NCI-H1105 treated with DMSO at 0.1 percent for 48 hours (cell line): ENCODE measurements at places on chromosomes 13 and 19.
A peak's percentile ranks its signal among the peaks of the same experiment; 100 is the strongest.

DNA sequence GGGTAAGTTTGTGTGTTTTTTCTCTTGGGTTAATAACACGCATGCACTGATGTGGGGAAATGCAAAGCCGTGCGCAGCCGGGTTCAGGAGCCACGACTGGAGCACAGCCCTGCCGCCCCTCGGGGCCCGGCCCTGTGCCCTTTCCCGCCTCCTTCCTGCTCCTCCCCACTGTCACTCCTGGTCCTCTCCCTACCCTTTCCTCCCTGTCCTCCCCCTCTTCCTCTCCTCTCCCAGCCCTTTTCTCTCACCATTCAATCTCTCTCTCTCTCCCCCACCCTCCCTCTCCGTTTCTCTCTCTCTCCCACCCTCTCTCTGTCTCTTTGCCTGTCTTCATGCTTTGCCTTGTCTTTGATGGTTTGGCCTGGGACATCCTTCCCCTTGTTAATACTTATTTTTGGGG, 27.2 kb downstream of the PLEKHJ1 start:
- no peak for DNase-seq

DNA sequence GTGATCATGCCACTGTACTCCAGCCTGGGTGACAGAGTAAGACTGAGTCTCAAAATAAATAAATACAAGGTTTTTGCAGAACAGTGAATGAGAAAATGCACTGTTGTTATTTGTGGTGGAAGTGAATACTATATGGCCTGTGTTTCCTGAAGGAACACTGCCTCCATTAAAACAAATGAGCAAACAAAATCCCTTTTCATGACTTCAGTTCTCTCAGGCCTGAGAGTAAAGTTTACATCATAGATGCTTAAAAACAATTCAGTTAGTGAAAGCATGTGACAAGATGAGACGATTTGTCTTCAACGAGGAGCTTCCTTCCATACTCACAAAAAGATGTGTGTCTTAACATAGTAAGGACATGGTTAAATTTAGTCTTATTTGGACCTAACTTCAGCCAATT, 14.4 kb downstream of the SPINT2 start:
- DNase-seq, result no peak

- peak; percentile 61 for DNase-seq
Observed at GRCh38 chr19:18112989-18113478, 15.5 kb downstream of the MAST3 start.

GRCh38 chr19:17496337-17496997, 15.0 kb upstream of the PGLS start:
- peak; percentile 61 for DNase-seq

DNA sequence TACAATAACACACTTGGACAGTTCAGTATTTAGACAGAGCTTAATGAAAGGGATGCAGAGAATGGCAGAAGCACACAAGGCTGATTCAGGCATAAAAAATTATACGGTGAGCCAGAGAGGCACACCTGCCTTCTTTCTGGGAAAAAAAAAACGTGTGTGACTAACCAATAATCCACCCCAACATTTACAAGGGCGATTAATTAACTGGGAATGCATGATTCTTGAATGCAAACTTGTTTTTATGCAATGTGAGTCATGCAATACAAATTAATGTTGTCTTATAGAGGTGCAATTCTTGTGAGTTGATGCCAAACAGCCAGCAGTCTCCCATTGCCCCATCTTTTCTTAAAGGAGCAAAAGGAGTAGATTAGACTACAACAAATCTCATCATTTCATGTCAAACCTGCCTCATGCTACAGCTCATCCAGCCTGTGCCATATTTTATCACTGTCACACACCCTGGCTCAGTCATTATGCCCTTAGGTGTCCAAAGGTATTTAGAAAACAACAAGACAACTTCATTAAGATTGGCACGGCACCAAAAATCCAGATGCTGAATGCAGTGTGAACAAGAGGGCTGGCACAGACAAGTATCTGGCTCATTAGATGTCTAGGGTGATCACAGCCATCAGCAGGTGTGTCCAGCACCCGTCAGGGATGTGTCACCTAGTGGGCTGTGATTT, 721.1 kb downstream of the EFNB2 start:
- DNase-seq, result peak; percentile 88

GRCh38 chr13:98575009-98575903, 1.7 kb downstream of the STK24 start:
- no peak for DNase-seq

GRCh38 chr13:97809576-97809975, 143.9 kb upstream of the IPO5 start:
- no peak for DNase-seq

DNA sequence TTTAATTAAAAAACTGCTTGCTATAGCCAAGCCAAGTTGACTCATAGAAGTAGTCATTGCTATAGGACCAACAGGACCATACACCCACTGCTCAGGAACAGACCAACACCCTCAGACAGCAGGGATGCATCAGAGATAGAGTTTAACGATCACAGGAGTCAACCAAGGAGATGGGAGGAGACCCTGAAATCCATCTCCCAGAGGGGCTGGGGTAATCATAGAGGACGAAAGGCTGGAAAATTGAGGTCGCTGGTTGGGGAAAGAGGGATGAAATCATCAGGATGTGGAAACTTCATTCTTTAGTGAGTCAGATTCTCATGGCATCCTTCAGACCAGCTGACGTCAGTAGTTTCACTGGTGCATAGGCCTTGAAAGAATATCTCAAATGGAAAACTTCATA, 160.4 kb upstream of the GPC6 start:
- DNase-seq, result no peak

- no peak for DNase-seq
Observed at GRCh38 chr19:33697766-33698165, 76.0 kb downstream of the CHST8 start.

- DNase-seq, result no peak
Observed at GRCh38 chr13:98098516-98098915, 44.4 kb upstream of the FARP1 start.

- DNase-seq, result no peak
Observed at GRCh38 chr13:33090755-33091414, 74.7 kb downstream of the KL start.

- no peak for DNase-seq
Observed at GRCh38 chr13:106752584-106753170, 184.7 kb upstream of the ARGLU1 start.

DNA sequence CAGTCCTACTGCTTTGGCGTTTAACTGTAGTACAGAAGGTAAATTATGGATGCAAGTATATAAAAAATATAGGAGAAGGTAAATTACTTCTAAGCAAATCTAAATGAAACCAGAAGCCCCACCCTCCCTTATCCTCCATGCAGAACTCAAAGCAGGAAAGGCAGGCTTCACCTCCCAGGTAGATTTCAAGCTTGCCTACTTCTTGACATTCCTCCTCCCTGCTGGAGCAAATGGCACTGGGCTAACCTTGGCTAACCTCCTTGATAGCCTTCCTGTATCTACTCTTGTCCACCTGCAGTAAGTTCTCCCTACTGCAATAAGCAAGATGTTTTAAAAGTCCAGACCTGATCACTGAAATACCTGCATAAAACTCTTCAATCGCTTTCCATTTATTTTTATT, 396.0 kb downstream of the IRS2 start:
- no peak for DNase-seq

- DNase-seq, result no peak
Observed at GRCh38 chr19:6343462-6343861, 10.1 kb upstream of the ACER1 start.

GRCh38 chr19:33285441-33285927, 16.9 kb downstream of the CEBPA start:
- no peak for DNase-seq

DNA sequence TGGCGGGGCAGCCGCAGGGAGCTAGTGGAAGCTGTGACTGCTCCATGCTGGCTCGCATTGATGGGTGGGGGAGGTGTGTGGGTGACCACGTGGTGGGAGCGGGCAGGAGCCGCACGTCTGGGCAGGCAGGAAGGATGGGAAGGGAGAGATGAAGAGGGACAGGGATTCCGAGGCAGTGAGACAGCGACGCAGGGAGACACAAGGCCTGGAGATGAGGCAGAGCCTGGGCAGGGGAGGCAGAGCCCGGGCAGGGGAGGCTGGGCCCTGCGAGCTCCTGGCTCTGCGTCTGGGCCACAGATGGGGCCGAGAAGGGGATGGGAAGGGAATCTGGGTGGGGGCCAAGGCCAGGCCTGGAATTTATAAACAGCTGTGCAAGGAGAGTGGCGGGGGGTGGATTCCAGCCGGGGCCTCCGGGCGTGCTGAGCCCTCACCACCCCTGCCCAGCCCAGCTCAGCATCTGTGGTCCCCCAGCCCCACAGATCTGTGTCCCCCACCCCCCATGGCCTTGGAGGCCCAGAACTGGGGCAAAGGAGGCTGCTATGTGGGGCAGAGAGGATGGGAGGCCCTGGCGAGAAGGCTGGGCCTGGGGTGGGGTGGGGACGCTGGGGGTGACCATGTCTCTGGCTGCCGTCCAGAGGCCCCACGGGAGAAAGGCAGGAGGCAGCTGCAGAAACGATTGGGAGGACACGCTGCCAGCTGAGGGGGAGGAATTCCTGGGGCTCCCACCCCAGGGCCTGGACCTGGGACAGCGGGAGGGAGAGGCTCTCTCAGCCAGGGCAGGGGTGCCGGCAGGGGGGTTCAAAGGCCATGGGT, 6.0 kb downstream of the EHD2 start:
- no peak for DNase-seq

GRCh38 chr13:62684359-62684758, 1268.7 kb upstream of the PCDH20 start:
- peak; percentile 34 for DNase-seq
